Muscle of leg (tissue), 16 donors: ENCODE measurements at places on chromosomes 7 and 10.

DNA sequence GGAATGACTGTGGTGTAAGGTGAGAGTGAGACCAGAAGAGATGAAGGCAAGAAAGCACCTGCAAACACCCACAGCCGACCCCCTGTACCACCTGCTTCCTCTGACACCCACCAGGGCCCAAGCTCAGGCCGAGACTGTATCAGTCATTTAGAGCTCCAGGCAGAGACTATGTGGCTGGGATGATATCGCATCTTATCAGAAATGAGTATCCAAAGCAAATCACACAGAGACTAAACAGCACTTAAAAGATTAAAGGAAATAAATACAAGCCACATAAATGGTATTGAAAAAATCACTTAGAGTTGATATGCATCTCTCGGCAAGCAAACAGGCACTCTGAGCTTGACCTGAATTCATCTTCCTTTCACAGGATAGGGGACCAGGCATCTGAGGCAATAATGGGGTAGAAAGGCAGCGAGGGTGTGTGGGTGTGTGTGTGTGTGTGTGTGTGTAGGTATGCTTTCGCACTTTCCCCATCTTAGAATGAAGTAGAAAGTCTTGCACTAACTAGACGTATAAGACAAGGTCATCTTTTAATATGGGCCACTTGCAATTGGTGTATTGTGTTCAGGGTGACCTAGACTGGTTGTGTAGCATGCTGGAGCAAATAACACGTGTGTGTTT, 665.9 kb downstream of the KCNMA1 start:
- no peak for DNase-seq

- DNase-seq: no peak
These were observed 113.3 kb downstream of the NRF1 start for GRCh38 chr7:129724796-129725195.

DNA sequence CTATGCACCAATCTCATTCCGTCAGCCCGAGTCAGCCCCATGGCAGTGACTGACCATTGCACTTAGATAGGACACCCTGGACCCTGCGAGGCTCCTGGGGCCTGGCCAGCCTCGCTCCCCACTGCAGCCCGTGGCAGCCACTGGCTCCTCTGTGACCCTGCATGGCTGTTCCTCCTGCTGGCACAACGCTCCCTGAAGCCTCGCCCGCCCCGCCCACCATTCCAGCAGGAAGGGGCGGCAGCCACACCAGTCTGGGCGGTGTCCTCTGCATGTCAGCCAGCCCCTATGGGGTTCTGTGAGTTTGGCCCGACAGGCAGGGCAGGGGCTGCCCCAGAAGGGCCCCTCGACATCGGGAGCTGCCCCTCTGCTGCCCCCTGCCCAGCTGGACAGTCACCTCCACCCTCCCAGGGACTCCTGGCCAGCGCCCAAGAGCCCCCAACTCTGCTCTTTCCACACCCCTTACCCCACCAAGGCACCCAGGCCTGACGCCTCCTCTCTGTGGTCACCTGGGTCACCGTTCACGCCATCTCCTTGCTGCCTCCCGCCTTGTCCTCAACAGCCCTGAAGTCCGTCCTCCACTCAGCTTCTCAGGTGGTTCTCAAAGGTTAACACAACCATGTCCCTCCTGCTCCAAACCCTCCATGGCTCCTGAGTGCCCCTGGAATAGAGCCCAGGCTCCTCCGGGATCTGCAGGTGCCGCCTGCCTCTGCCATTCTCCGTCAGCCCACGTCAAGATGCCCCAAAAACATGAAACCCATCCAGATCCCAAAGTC, 103.5 kb downstream of the MICALL2 start:
- no peak for DNase-seq

GRCh38 chr7:75866489-75867389, 12.1 kb upstream of the RHBDD2 start:
- peak; percentile 76 for DNase-seq

- no peak for DNase-seq
These were observed 147.4 kb upstream of the INSYN2A start for GRCh38 chr10:127343821-127344220.

GRCh38 chr10:102781090-102781920, 37.6 kb downstream of the WBP1L start:
- DNase-seq: peak; percentile 83

DNA sequence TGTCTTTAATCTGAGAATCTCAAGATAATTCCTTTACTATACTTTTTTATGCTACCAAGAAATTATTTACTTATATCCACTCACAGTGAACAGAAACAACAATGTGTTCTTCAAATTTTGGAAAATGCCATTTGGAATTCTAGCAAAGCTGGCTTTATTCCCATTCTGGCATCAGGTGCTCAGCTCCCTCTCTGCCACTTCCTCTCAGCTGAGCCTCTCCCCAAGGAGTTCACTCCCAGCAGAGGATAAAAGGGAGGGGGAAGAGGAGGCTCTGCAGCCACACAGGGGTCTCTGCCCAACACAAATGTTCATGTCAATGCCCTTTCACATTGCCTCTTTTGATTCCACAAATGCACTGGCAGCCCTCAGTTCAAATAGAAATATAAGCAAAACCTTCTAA, 116.9 kb downstream of the CPEB3 start:
- DNase-seq: no peak

- DNase-seq: peak; percentile 80
These were observed 158.3 kb upstream of the HDAC9 start for GRCh38 chr7:18337048-18337809.

- DNase-seq: peak; percentile 64
These were observed 2.4 kb upstream of the MEOX2 start for GRCh38 chr7:15688911-15689310.

- DNase-seq: no peak
These were observed 18.9 kb upstream of the MYL7 start for GRCh38 chr7:44159824-44160630.

GRCh38 chr7:138478499-138478908, 18.4 kb downstream of the TRIM24 start:
- DNase-seq: no peak

DNA sequence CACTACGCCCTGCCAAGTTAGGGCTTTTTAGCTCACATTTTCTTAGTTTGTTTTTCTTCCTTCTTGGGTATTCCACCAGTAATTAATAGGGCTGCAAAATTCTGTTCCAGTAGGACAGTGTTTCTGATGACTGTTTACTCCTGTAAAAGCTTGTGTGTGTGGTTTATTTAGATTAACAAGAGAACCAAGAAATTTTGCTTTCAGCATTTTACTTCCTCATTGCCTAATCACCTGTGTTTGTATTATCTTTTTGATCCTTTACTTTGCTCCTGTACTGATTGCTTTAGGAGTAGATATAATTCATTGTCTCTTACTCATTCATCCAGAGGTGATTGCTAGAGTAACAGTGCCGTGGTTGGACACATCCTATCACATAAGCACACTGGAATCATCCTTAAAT, 27.7 kb downstream of the TDRD1 start:
- no peak for DNase-seq

DNA sequence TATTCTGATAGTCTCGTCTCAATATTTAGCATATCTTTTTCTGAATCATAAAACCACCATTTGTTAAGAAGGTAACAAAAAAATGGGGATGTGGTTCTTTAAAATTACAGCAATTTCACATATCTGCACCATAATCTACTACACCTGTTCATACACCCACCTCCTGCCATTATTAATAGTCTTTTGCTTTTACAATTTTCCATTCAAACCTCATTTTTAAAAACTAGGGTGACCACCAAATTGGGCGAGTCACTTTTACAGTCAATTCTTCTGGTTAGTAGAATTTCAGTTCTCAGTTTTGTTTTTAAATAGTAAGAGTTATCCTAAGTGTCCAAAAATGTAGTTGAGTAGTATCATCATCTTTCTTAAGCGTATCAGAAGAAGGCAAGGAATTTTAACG, 48.4 kb upstream of the GSAP start:
- no peak for DNase-seq

GRCh38 chr7:134613623-134614347, 32.9 kb upstream of the BPGM start:
- DNase-seq: peak; percentile 55

DNA sequence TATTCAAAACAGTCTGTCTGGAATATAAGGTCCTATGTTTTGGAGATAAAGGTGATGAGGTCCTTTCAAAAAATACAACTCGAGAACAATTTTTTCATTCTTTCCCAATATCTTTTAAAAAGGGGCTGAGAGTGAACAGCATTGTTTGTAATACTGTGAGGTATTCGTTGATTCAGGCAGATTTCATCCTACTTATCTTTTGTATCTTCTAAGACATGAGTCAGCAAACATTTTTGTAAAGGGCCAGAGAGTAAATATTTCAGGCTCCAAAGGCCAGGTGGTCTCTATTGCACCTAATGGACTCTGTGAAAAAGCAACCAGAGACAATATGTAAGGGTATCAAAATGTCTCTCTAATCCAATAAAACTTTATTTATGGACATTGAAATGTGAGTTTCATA, 8.1 kb upstream of the ANK3 start:
- no peak for DNase-seq

GRCh38 chr10:28840971-28841370, 163.7 kb downstream of the BAMBI start:
- DNase-seq: no peak
